ENCODE measurements at places on chromosomes 6 and 20. TPM values are rescaled to one million over a fixed set of nuclear protein-coding genes. Genes with fewer than 3 reads are reported as not detected.

GRCh38 chr20:22572491-22572890 lies 11.9 kb downstream of the FOXA2 start:
- no peaks in the 10 kb centered on the region for H3K36me3 ChIP-seq
- peaks cover 98% of the 10 kb centered on the region for H3K27me3 ChIP-seq
- no peak overlapping the region for H3K27ac ChIP-seq
- H3K4me3 ChIP-seq, result no peak overlapping the region

DNA sequence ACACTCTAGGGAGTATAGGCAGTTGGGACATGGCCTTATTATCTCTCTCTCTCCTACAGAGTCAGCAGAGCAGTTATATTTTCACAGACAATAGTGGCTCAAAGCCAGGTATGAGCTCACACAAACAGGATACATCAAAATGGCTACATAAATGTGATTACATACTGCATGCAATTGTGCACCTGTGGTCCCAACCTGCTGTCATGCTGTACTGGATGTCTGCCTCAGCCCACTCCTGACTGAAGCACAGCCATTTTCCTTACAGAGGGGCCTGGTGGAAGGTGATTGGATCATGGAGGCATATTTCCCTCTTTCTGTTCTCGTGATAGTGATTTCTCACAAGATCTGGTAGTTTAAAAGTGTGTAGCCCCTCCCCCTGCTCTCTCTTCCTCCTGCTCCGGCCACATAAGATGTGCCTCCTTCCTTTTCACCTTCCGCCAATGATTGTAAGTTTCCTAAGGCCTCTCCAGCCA lies 37.0 kb upstream of the SAMHD1 start:
- DNase-seq, result no peak
- H3K36me3 ChIP-seq, result peaks cover 6% of the 10 kb centered on the region
- no peaks in the 10 kb centered on the region for H3K27me3 ChIP-seq
- no peak overlapping the region for H3K4me3 ChIP-seq
- H3K4me1 ChIP-seq, result no peaks in the 10 kb centered on the region
- no peak overlapping the region for H3K27ac ChIP-seq

- no peaks in the 10 kb centered on the region for H3K27me3 ChIP-seq
- no peak overlapping the region for H3K27ac ChIP-seq
- H3K4me3 ChIP-seq, result no peak overlapping the region
- no peaks in the 10 kb centered on the region for H3K4me1 ChIP-seq
- no peak for DNase-seq
Observed at GRCh38 chr20:55977690-55978459, 27.4 kb downstream of the CBLN4 start.

ENPP5 gene
- 8.7 TPM for total RNA-seq

Measured in mesothelial cell of epicardium (in vitro differentiated cells).